NCI-H1105 (cell line): ENCODE measurements at places on chromosomes 3 and 15.

GRCh38 chr15:42329161-42329560, 30.1 kb upstream of the CAPN3 start:
- DNase-seq: no peak

- no peak for DNase-seq
Measured at GRCh38 chr3:4462369-4463040, 4.6 kb downstream of the SUMF1 start.

DNA sequence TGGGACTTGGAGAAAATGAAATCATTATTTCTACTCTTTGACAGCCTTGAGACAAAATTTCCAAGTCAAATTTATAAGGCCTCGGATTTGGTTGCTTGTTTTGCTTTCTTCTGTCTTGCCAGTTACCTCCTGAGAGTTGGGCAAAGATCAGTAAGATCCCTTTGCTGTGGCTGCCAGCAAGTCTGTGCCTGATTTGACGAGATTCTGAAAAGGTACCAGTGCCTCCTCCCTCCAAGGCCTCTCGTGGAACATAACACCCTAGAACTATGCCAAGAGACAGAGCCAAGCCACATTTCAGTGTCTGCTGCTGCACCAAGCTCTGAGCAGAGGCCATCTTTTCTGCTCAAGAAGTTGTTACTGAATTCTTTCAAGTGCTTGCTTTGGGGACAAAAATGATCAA, 61.0 kb downstream of the GTPBP8 start:
- DNase-seq: no peak

GRCh38 chr15:101657968-101658784, 6.0 kb upstream of the TM2D3 start:
- peak; percentile 91 for DNase-seq

- no peak for DNase-seq
Measured at GRCh38 chr15:39267685-39268084, 313.2 kb upstream of the THBS1 start.

DNA sequence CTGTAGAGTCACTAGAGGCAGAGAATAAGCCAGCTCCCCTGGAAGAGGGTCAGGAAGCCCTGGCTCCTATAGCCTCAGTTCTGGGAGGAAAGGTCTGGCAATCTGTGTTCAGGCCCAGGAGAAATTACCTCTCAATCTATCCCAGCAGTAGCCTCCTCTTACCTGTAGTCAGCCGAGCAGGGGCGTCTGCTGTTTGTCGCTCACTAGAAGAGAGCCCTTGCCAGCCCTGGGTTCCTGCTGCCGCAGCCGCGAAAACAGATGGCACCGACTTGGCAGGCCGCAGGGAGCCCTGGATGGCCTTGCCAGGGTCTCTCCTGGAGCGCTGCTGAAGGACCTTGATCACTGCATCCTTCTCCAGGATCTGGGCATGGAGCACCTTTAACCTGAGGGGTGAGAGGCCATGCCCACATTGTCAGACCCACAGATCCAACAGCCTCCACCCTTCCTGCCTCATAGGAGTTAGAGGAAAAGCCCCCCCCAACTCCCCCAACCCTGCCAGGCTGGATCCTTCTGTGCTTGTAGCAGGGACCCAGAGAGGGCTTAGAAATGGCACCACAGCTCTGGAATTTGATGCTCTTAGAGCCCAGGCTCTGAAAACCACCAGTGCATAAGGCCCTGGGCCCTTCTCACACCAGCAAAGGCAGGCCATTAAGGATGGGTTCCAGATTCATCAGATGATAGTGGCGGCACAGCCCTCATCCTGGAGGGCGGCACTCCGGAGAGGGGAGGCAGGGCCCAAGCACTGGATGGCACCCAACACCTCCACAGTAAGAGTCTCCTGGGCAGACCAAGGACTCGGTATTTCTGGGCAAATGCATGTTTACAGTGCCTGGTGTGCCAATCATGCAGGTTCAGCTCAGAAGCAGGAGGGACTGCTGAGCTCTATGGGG, 14.9 kb downstream of the AMOTL2 start:
- no peak for DNase-seq

DNA sequence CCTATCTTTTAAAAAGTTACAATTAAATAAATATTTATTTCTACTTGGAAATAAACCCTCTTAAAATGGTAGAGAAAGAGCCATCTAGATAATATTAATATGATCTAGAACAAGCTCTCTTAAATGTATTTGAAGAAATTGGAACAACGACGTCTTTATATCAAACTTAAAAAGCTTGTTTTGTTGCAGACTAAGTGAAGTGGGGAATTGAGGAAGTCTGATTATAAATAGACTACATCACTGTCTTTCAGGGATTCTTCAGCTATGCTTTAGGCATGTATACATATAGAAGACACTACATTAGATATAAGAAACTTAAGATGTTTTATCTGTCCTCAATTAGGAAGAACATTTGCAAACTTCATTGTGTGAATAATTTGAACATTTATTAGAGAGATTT, 1.8 kb downstream of the BCHE start:
- DNase-seq: no peak

DNA sequence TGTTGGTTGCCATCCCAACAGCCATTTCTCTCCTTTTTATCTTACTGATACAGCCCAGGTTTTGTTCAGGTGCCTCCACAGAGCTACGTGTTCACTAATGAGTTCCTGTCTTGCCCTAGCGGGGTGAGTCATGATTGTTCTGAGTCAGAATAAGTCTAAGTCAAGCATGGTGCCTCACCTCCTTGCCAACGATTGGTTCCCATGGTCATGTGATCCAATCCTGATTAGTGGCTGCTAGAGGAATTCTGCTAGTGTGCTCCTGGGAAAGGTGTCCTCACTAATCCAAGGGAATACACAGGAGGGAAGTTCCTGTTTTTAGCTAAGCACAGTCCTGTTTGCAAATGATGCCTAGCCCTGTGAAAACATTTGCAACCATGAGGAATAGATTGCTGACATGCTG, 99.8 kb downstream of the NSUN3 start:
- DNase-seq: no peak

- DNase-seq: no peak
Measured at GRCh38 chr3:76912841-76913383, 127.0 kb upstream of the ROBO2 start.

GRCh38 chr3:170751083-170751898, 118.7 kb downstream of the RPL22L1 start:
- DNase-seq: no peak

DNA sequence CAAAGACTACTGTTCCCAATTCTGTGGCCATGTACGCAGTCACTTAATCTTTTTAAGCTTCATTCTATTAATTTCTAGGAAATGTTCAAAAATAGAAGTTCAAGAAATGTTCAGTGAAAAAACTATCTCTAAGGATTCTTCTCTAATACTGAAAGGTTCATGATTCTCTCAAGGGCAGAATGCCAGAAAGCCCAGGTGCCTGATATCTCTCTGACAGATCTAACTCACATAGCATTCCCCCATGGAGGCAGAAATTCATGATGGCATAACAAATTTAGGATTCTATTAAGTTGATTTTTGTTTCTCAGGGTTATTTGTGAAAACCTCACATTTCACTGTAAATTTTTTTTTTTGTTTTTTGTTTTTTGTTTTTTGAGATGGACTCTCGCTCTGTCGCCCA, 17.5 kb downstream of the CHRM5 start:
- DNase-seq: no peak

GRCh38 chr3:142636050-142636449, 39.9 kb downstream of the PLS1 start:
- no peak for DNase-seq

- no peak for DNase-seq
Measured at GRCh38 chr3:104604326-104605010, 762.2 kb upstream of the ALCAM start.

DNA sequence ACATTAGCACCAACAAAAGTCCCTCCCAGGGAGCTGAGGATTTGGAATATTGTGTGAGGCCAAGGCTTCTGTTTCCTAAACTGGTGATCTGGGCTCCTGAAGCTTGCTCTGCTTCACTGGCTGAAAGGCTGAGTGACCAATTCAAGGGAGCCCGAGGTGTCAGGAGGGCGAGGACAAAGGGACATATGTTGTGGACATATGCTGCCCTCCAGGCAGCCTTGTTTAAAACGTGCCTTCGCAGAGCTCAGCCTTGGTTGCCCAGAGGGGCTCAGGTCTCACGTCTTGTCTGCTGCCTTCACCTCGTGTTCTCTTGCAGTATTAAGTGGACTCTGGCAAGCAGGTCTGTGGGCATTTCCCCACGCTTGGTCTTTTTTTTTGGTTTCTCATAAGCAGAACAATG, 7.0 kb downstream of the SLCO3A1 start:
- DNase-seq: no peak

DNA sequence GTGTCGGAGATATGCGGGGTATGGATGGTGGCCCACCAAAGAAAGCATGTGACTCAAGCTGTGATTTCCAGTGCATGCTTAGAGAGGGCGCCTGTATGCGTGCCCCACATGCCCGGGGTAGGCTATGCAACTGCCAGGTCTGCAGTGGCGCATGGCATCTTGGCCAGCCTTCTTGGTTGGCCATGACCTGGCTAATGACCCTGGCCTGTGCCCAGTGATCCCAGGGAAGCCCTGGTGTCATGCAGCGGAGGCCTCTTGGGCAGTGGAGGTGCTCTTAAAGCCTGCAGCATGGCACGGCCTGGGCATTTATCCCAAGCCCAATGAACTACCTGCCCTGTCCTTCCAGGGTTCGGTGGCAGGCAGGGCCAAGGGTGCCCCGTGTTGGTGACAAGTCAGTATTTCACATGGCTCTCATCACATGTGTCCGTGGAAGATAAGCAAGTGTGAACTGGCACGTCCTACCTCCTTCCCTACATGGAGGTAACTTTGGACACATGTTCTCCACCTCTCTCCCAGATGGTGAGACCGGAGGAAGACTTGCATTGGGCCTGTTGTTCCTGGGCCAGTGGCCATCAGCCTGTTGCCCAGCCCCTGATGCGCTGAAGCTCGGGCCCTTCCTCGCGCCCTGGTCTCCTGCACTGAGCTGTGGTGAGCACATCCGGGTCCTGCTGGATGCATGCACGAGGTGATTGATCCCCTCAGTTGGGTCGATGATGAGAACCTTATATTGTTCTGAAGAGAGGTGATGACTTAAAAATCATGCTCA, 192.0 kb downstream of the UBE3A start:
- no peak for DNase-seq

DNA sequence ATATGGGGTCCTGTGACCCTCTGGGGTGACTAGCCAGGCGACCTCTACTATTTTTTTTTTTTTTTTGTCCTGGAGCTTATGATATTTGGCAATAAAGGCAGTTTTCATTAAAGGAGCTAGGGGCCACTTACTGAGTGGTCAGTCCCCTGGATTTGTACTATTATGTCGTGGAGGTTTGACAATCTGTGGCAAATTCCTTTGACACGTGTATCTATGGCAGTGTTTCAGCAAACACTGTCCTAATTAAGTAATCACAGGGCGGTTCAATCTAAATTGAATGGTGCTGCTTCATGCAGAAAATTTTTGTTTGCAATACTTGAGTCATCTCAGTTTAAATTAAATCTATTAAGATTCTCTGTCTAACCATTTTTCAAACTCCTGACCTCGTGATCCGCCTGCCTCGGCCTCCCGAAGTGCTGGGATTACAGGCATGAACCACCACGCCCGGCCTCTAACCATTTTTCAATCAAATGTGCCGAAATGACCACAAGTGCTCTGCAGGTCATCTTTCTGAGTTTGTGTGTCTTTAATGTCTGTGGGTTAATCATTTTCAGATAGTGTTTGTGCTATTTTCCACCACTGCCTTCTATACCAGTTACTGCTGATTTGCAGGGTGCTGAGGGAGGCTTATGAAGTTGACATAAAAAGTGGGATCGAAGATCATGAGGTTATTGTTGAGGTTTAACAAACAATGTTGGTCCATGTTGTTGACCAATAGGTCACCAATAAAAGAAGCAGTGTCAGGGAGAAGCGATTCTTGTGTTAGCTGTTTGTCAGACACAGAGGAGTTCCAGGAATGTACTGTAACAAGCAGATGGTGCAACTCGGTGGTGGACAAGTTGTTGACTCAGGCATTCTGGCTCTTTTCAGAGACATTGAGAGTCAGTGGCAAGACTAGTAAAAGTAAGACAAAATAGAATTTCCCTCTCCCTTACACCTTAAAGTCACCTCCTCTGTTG, 18.6 kb upstream of the SLC2A2 start:
- no peak for DNase-seq
